ENCODE measurements at places on chromosomes 6 and 20. TPM values are rescaled to one million over a fixed set of nuclear protein-coding genes. Genes with fewer than 3 reads are reported as not detected.
A peak's percentile ranks its signal among the peaks of the same experiment; 100 is the strongest.

DNA sequence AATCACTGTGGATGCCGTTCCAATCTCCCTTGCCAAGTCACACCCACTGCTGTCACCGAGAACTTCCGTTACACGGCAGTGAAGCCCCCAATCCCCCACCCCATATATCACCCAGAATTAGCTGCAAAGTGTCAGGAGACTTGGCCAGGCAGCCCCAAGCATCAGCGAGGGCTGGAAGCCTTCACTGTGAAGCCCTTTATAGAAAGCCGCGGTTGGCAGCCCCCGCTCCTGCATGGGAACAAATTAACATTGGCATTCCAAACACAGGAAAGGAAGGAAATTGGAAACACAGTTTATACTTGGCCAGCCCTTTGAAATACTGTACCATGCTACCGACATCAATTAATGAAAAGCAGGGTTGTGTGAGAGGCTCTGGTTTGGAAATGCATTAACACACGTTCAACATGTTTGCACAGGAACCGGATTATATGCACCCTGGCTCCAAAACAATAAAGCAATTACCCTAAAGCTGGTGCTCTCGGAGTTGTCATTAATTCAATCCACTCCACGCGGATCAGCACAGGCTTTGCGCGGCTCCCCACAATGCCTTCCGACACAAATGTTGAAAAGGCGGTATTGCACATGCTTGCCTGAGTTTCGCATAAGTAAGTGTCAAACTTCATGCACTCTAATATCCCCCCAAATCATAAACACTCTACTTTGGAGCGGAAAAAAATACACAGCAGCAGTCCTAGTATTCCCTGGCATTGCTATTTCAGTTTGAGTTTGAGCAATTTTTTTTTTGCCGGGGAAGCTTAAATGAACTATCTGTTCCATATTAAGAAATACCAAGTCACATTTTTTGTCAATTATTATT, 7.1 kb downstream of the BMP7 start:
- no peak for DNase-seq

GRCh38 chr20:14958626-14959025, 621.2 kb upstream of the FLRT3 start:
- DNase-seq = no peak

- peak; percentile 40 for DNase-seq
Observed at GRCh38 chr6:29986179-29986781, 43.9 kb downstream of the HLA-A start.

DNA sequence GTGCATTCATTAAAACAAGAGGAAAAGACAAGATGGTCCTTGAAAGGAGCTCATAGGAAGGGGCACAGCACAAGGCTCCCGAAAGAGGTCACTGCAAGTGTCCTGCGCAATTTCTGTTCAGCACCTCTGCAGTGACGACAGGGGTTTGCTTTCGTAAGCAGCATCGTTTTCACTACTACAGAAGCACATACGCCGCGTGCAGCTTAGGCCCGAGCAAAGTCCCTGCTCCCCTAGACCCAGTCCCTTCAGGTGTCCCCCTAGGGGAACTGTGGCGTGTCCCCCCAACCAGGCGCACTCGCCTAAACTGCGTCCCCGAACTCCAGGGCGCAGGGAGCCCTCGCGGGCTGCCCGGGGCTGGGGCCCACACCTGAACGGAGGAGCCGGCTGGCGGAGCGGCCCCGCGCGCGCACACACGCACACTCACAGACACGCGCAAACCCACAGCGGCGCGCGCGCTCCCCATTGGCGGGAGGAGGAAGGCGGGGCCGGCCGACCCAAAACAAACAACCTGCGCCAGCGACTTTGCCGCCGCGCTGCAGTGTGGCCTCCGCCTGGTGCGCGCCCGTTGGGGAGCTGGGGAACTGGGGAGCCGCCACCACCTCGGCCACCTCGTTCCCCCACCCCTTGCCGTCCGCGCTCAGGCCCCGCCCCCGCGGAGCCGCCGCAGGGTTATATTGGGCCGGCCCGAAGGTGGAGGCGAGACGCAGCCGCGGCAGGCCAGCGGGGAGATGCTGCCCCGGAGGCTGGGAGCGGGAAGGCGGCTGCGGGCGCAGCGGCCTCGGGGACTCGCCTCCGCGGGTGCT, at the start of gene FOXQ1:
TSS of gene FOXQ1 (plus strand) at position 699 of the 803 bp plus-strand sequence. CDS start 607 bp downstream, outside the sequence.
- peak; percentile 16 for DNase-seq

GRCh38 chr6:149049230-149049629, 268.3 kb upstream of the TAB2 start:
- DNase-seq = peak; percentile 45

GRCh38 chr20:50350510-50351249, 159.5 kb upstream of the PTPN1 start:
- no peak for DNase-seq

DNA sequence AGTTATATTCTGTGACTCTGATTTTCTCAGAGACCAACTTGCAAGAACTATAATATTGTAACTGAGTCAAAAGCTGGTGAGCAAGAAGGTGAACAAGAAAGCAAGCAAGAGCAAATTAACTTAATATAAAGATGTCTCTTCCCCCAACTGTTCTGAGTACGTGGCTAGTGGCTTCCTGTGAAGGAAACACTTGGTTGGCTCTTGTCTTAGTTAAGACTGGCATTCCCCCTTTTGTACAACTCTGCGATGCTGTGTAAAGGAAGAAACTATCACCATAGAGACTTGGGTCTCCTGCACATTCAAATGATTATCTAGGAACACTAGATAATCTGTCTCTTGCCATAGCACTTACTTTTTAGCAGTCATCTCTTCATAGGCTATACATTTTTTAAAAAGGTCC, 47.3 kb upstream of the TNFAIP3 start:
- peak; percentile 49 for DNase-seq

DNA sequence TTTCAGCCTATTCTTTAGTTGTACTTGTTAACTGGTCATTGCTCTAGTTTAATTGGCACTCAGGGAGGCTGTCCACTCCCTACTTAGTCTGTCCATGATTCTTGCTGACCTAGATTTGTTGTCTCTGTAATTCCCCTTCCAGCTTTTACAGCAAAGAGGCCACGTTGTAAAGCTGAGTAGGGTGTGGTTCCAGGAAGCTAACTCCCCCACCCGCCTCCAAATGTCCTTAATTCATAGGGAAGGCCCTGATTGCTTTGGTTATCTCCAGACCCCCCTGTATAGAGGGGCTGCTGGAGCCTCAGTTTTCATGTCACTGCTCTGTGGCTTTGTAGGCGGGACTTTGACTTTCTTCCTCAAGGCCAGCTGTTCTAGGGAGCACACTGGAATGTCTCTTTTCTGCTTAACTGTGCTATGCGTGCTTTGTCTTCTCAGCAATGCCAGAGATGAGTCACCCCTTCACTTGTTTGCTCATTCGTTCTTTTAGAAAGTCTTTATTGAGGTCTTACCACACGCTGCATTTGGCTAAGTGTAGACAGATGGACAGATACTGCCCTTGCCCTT, 175.1 kb upstream of the JAG1 start:
- peak; percentile 64 for DNase-seq

DNA sequence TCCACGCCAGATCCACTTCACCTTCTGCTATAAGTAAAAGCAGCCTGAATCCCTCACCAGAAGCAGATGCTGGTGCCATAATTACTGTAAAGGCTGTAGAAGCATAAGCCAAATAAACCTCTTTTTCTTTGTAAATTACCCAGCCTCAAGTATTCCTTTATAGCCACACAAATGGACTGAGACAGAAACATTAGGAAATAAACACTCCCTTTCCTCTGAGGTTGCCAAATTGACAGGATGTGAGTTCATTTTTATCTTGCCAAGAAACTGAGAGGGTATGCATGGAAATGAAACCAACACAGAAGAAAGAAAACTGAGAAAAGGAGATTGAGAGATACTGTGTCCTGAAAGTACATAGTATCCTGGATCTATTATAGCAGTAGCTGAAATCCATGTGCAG, 481.2 kb downstream of the HAO1 start:
- DNase-seq = peak; percentile 69

GRCh38 chr20:51337126-51337805, 205.3 kb downstream of the NFATC2 start:
- no peak for DNase-seq

GRCh38 chr6:139597771-139598755, 223.6 kb upstream of the CITED2 start:
- no peak for DNase-seq

- no peak for DNase-seq
Observed at GRCh38 chr6:45323656-45324224, 4.4 kb upstream of the RUNX2 start.

CNBD2 gene
- total RNA-seq = 2.8 TPM

TMEM14A gene
- total RNA-seq = 22.9 TPM

SERPINB6 gene
- 135 TPM for total RNA-seq

ADGB gene
- not detected for total RNA-seq

RAET1E gene
- total RNA-seq = not detected

CPXM1 gene
- 0.34 TPM for total RNA-seq

TSPO2 gene
- total RNA-seq = not detected

TMEM200A gene
- 0.34 TPM for total RNA-seq

ITPR3 gene
- 26.9 TPM for total RNA-seq

Data from dermis blood vessel endothelial cell (primary cell).